K562 (cell line): ENCODE measurements at places on chromosomes 5 and 9. TPM values are rescaled to one million over a fixed set of nuclear protein-coding genes. Genes with fewer than 3 reads are reported as not detected.
A peak's percentile ranks its signal among the peaks of the same experiment; 100 is the strongest.

The PDLIM4 gene
- 31.5 and 32.8 TPM in 2 replicates for total RNA-seq

The TEX48 gene
- not detected in 2 replicates for total RNA-seq

DNA sequence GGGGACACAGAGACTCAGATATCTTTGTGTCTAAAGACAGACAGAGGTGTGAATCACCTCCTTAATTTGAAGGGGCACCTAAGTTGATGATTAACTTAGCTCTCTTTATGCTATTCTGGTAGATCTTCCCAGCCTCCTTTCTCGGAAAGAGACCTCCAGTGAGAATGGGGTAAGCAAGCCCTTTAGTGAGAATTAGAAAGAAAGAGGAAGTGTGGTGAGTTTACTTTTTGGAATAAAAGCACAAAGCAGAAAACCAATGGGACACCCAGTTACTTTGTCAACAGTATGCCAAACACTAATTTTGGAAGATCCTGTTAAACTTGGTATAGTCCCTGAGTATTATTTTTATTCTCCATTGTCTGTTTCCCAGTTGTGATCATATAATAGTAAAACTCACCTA, 302.8 kb upstream of the RASA1 start:
- H3K4me3 ChIP-seq = no peak overlapping the region
- no peak overlapping the region for H3K27ac ChIP-seq
- H3K4me1 ChIP-seq = no peaks in the 10 kb centered on the region
- no peaks in the 10 kb centered on the region for H3K27me3 ChIP-seq

DNA sequence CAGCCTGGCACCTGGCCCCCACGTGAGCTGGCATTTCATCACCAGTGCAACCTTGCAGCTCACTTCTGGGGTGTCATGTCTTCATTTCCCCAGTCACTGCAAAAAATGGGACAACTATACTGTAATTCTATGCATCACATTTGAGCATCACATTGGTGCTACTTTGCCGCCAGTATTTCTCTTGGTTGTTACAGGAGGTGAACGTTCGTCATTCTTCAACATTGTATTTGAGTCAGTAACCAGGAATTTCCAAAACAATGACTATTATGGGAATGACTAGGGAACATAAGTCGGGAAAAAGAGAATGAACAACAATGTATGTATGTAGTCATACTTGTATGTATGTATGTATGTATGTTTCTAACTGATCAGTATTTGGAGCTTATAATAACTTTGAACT, 1278.0 kb downstream of the EFNA5 start:
- DNase-seq = no peak
- H3K27ac ChIP-seq = no peak overlapping the region

DNA sequence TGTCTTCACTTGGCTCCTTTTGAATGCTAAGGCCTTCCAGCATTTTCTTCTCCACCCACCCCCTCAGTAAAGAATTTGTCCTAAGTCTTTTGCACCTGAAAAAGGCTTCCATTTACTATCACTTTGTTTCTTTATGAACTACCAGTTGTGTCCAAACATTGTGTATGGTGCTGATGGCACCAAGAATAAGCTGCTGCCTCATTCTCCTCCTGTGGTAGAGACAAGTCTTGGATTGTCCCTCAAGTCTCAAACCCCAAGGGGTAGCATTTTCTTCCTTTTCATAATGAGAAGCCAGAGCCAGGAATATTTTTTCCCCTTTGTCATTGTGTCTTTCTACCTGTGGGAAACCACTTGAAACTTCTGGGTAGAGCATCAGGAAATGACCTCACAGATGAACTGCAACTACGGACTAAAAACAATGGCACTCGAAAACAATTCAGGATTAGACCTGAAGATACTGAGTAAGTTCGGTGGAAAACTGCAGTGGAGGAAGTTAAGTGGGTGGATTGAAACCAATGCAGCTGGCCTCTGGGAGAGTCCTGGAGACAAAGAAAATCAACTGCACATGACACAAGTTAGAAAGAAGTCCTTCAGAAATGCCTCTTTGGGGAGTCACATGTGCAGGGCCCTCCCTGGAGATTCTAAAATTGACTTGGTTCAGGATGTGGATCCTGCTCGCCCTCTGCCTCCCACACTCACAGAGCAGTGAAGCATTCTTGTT, 80.5 kb downstream of the SH3RF2 start:
- H3K27ac ChIP-seq = no peak overlapping the region
- H3K36me3 ChIP-seq = no peaks in the 10 kb centered on the region
- DNase-seq = no peak
- H3K4me1 ChIP-seq = no peaks in the 10 kb centered on the region

- no peak for DNase-seq
Measured at GRCh38 chr5:73351593-73351992, 97.0 kb downstream of the FOXD1 start.

- no peaks in the 10 kb centered on the region; the same call in 1 of the 2 replicates for H3K27me3 ChIP-seq
- no peak for DNase-seq
- no peaks in the 10 kb centered on the region for H3K36me3 ChIP-seq
- no peak overlapping the region for H3K4me3 ChIP-seq
- H3K27ac ChIP-seq = no peak overlapping the region
- H3K4me1 ChIP-seq = no peaks in the 10 kb centered on the region
Measured at GRCh38 chr9:13957089-13957488, 356.9 kb downstream of the NFIB start.

The ARL15 gene
- total RNA-seq = 54.1 and 58.7 TPM in 2 replicates

DNA sequence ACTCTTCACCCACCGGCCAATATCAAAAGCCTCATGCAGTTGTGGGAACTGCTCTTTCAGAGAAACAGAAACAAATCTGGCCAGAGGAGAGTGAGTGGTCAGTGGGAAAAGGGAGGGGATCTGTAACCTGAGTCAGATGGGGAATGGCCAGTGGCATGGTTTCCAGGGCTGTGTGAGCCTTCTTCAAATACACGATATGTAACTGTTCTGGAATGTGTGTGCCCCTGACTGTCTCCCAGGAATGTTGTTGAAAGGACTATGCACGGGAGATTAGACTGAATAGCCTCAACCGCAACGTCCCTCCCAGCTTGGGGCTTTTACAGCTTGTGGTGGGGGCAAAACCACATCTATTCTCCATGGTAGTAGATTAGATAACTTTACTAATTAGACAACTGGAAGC, 60.8 kb downstream of the SH3TC2 start:
- H3K36me3 ChIP-seq = no peaks in the 10 kb centered on the region
- no peaks in the 10 kb centered on the region for H3K27me3 ChIP-seq
- no peak overlapping the region for H3K4me3 ChIP-seq
- DNase-seq = no peak

The CYLC2 gene
- not detected in 2 replicates for total RNA-seq

DNA sequence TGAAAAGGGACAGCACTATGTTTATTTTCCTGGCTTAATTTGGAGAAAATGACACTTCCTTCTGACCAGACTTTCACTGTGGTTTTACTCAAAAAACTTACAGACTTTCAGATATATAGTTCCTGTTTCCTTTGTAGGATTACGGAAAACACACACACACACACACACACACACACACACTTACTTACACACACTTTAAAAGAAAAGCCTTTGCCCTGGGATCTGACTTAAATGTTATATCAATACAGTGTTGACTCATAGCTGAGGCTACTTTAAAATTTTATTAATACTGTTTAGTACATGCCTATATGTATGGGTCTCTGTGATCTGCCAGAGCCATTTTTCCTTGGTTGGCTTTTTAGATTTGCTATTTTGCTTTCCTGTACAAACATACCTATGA, 758.3 kb downstream of the DNAH5 start:
- no peaks in the 10 kb centered on the region for H3K27me3 ChIP-seq
- H3K36me3 ChIP-seq = no peaks in the 10 kb centered on the region
- H3K4me3 ChIP-seq = no peak overlapping the region

DNA sequence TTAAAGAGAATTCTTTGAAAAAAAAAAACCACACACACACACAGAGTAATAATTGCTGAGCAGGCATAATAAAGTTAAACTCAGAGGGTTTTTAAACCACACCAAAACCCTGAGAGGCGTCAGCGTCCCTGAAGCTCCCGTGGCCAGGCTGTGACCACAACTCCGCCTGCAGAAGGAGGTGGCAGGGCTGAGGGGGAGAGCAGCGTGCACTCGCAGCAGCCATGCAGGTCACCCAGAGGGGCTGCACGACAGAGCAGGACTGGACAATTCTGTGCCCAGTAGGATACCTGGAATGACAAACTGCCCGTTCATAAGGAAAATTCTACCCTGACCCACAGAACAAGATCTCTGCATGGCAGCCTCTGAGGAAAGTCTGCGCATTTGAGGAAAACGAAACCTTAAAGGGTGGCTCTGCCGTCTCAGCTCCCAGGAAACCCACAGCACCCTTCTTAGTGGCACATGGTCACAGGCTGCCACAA, 44.0 kb downstream of the ROR2 start:
- H3K27ac ChIP-seq = peak overlapping the region; percentile 88
- H3K4me1 ChIP-seq = peaks cover 67% of the 10 kb centered on the region
- DNase-seq = peak; percentile 72
- peak overlapping the region; percentile 37 for H3K4me3 ChIP-seq

- H3K4me3 ChIP-seq = no peak overlapping the region
- H3K36me3 ChIP-seq = no peaks in the 10 kb centered on the region
- peak; percentile 8 for DNase-seq
- no peaks in the 10 kb centered on the region for H3K27me3 ChIP-seq
- H3K4me1 ChIP-seq = no peaks in the 10 kb centered on the region
Measured at GRCh38 chr9:79233542-79233941, 338.2 kb upstream of the TLE4 start.

- H3K36me3 ChIP-seq = no peaks in the 10 kb centered on the region
- no peaks in the 10 kb centered on the region for H3K27me3 ChIP-seq
- no peak overlapping the region for H3K4me3 ChIP-seq
- no peak for DNase-seq
- peaks cover 5% of the 10 kb centered on the region; the same call in 2 of the 3 replicates for H3K4me1 ChIP-seq
Measured at GRCh38 chr5:139426203-139426885, 13.0 kb downstream of the DNAJC18 start.

The ZNF366 gene
- total RNA-seq = not detected in 2 replicates

The SLC6A18 gene
- not detected in 2 replicates for total RNA-seq

GRCh38 chr9:112544477-112544876, 57.9 kb downstream of the KIAA1958 start:
- peaks cover 60% of the 10 kb centered on the region for H3K4me1 ChIP-seq
- no peaks in the 10 kb centered on the region for H3K27me3 ChIP-seq
- no peak overlapping the region for H3K4me3 ChIP-seq
- peak overlapping the region; percentile 78; the same call in 1 of the 3 replicates for H3K27ac ChIP-seq

- H3K27ac ChIP-seq = no peak overlapping the region
- H3K4me1 ChIP-seq = no peaks in the 10 kb centered on the region; the same call in 2 of the 3 replicates
- no peak overlapping the region for H3K4me3 ChIP-seq
- peaks cover 50% of the 10 kb centered on the region for H3K36me3 ChIP-seq
- H3K27me3 ChIP-seq = no peaks in the 10 kb centered on the region
- no peak for DNase-seq
Measured at GRCh38 chr9:122239722-122240121, 11.0 kb upstream of the LHX6 start.

DNA sequence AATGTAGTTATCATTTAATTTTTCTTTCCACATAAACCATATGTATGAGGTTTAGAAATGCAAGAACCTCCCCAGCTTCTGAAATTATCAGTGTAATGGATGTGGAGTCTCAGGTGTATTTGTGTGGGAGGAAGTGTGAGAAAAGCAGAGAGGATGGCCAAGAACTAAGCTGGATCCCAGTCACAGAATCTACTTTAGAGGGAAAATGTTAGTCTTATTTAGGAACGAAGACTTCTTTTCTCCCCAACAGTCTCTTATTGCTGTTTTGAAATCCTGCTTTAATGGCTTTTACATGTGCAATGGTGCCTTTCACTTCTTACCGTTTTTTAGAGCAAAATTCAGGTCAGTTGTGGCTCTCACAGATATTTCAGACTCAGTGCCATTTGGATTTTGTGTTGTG, 3.0 kb downstream of the EQTN start:
- H3K4me1 ChIP-seq = no peaks in the 10 kb centered on the region
- H3K4me3 ChIP-seq = no peak overlapping the region
- H3K27ac ChIP-seq = no peak overlapping the region
- no peaks in the 10 kb centered on the region for H3K27me3 ChIP-seq
- no peaks in the 10 kb centered on the region for H3K36me3 ChIP-seq

- no peak for DNase-seq
- H3K36me3 ChIP-seq = no peaks in the 10 kb centered on the region
- H3K27me3 ChIP-seq = peaks cover 3% of the 10 kb centered on the region; the same call in 1 of the 3 replicates
Measured at GRCh38 chr5:151688436-151688835, 1.7 kb upstream of the SPARC start.
